ENCODE measurements at places on chromosomes 4 and X. TPM values are rescaled to one million over a fixed set of nuclear protein-coding genes. Genes with fewer than 3 reads are reported as not detected.
A peak's percentile ranks its signal among the peaks of the same experiment; 100 is the strongest.

The KIAA1210 gene
- total RNA-seq: not detected

The TBC1D8B gene
- 6.6 TPM for total RNA-seq

DNA sequence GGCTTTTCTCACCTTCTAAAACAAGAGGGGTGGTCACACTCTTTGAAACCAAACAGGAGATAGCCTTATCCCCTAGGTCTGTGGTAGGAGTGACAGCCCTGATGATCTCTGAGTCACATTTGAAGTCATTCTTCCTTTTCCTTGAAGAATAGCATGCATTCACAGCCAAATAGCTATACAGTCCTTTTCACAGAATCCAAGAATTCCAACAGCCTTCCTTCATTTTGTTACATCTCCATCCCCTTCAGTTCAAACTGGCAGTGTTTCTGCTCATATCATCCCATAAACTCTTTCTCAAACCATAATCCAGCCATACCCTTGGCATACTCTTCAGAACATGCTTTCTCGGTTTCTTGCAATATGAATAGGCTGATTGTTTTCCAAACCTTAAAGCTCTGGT, 33.3 kb upstream of the TMEM184C start:
- no peak for DNase-seq
- H3K4me1 ChIP-seq: peaks cover 6% of the 10 kb centered on the region
- no peak overlapping the region for H3K4me3 ChIP-seq
- H3K27me3 ChIP-seq: no peaks in the 10 kb centered on the region

GRCh38 chr4:90357117-90357710, 230.0 kb downstream of the CCSER1 start:
- H3K4me3 ChIP-seq: no peak overlapping the region
- H3K36me3 ChIP-seq: no peaks in the 10 kb centered on the region
- DNase-seq: no peak
- peaks cover 2% of the 10 kb centered on the region for H3K4me1 ChIP-seq

DNA sequence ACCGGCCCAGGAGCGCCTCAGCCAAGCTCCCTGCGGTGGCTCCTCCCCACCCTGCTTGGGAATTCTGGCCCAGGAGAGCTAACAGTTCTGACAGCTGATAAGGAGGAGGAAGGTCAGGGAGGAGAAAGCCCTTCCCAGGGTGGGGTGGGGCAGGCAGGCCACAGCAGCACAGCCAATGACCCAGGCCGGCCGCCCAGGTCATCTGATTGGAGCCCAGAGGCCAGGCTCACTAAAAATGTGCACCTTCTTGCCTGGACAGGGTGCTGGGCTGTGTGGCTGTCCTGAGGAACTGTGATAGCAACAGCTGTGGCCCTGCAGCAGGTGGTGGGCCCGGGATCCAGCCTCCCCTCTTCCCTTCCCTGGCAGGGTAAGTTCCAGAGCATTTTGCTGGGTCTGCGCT, 17.2 kb upstream of the SH3TC1 start:
- no peak overlapping the region for H3K4me3 ChIP-seq
- no peaks in the 10 kb centered on the region for H3K36me3 ChIP-seq
- no peak overlapping the region for H3K27ac ChIP-seq

The CFAP99 gene
- not detected for total RNA-seq

DNA sequence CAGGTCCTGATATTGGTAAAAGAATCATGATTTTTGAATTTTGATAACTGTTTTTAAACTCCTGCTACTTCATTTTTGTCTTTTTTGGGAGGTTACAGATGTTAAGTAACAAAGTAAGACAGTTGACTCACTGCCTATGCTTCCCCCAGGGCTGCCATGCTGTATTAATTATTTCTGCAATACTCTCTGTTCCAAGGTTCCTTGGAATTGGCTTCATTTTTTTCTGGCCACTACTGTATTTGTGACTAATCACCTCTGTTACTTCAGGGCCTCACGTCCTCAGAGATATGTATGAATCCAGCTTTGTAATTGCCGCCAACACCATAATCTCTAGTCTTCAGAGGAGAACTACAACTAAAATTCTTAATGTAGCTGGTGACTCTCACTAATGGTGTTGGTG, 1729.3 kb downstream of the C4orf33 start:
- H3K36me3 ChIP-seq: no peaks in the 10 kb centered on the region
- H3K4me3 ChIP-seq: no peak overlapping the region
- no peaks in the 10 kb centered on the region for H3K27me3 ChIP-seq
- no peak overlapping the region for H3K27ac ChIP-seq

- no peaks in the 10 kb centered on the region for H3K36me3 ChIP-seq
- H3K4me3 ChIP-seq: no peak overlapping the region
- H3K27me3 ChIP-seq: no peaks in the 10 kb centered on the region
- no peak for DNase-seq
- peaks cover 1% of the 10 kb centered on the region for H3K4me1 ChIP-seq
Measured at GRCh38 chr4:174859904-174860303, 30.9 kb upstream of the GLRA3 start.

- H3K36me3 ChIP-seq: no peaks in the 10 kb centered on the region
- H3K4me3 ChIP-seq: no peak overlapping the region
Measured at GRCh38 chr4:28082686-28083390, 1222.2 kb downstream of the STIM2 start.

DNA sequence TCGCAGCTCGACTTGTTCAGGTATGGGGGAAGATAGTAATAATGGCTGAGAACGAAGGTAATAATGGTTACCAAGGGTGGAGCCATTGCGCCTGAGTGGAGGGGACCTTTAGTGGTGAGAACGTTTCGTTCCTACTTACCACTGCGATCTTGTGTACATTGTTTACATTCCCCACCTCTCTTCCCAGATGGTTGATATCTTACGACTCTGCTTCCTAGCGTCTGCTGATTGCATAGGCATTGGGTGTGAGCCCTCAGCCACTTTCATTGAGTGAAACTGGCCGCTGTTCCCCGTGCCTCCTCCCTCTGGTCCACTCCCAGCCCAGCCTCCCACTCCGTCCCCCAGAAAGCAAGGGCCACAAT, 850 bp downstream of the IGBP1 start:
- no peak for DNase-seq
- peak overlapping the region; percentile 99 for H3K4me3 ChIP-seq
- H3K27ac ChIP-seq: peak overlapping the region; percentile 99

The USP26 gene
- total RNA-seq: not detected

The MAGEA11 gene
- not detected for total RNA-seq

GRCh38 chr4:155693015-155693663, 26.5 kb downstream of the GUCY1A1 start:
- no peak overlapping the region for H3K27ac ChIP-seq
- H3K36me3 ChIP-seq: no peaks in the 10 kb centered on the region
- peaks cover 14% of the 10 kb centered on the region for H3K4me1 ChIP-seq
- no peak overlapping the region for H3K4me3 ChIP-seq
